CD4-positive, alpha-beta T cell treated with Interleukin-10 for 1 hour (primary cell): ENCODE measurements at places on chromosomes 1 and 21.
A peak's percentile ranks its signal among the peaks of the same experiment; 100 is the strongest.

GRCh38 chr1:213669512-213669911, 318.3 kb upstream of the PROX1 start:
- DNase-seq, result no peak

DNA sequence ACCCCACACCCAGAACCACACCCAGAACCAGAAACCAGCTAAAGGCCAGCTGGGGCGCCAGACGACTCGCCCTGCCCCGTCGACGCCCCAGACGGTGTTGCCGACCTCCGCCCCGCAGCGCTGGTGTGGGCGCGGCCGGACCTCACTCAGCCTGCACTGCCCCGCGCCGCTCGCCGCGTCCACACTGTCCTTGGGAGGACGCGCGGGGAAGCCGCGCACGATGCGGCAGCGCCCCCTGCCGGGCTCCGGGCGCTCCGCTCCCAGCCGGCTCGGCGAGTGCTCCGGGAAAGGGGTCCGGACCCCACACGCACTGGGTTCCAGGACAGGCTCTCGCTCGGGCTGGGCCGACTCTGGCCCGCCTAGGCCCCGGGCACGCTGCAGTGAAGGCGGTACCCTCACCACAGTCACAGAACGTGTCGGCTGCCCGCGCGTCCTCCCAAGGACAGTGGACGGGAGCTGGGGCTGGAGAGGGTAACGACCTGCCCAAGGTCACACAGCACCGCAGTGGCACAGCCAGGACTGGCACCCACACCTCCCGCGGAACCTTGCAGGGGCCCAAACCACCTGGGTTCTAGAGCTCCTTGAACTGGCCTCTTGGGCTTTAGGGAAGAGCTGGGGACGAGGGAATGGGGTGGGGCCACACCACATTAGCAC, 90.2 kb downstream of the DMRTA2 start:
- peak; percentile 36 for DNase-seq

GRCh38 chr1:216175714-216176113, 247.5 kb downstream of the USH2A start:
- DNase-seq, result no peak

GRCh38 chr1:23407016-23407630, 17.4 kb downstream of the TCEA3 start:
- no peak for DNase-seq

DNA sequence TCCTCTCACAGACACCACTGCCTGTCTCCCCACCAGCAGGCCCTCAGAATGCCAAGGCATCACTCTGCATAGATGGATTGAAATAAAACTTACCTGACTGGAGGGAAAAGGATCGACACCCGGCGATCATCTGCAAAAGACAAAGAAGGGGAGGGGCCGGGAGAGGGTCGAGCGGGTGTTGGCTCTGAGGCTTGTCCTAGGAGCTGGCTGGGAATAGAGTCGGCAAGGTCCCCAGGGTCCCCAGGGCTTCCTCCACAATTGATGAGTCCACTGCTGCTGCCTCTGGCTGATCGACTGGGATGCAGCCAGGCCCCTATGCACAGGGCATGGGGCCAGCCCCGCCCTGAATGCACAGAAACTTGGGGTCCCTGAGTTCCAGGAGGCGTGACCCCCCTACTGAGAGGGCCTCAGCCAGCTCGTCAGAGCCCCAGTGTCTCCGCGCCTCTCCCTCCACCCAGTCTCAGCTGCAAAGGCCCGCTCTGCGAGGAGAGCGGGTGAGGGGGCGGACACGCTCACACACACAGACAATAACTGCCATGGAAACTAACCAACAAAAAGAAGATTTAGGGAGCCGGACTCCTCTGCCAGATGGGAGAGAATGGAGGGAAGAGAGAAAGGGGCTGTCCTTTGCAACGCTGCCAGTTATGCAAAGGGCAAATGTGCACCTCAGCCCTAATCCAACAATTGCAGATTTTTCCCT, at the start of gene KLHDC8A:
TSS of gene KLHDC8A (minus strand) at position 483 of the 700 bp plus-strand sequence. CDS start 13,318 bp downstream, outside the sequence.
- no peak for DNase-seq

DNA sequence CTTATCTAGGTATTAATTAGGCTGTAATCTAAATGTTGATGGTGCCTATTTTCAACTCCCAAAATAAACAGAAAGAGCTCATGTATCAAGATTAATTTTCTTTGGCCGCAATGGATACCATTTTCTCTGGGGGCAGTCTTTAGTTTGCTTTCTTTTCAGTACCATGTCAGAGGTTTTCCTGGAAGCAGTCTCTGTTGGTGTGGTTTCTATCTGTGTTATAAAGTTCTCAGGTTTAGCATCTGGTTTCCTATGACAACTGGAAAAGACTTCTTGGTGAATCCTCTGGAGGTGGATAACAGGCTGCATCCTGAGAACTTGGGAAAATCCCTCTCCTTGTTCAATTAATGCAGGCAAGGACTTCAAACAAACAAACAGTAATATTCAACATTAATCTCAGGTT, 38.7 kb upstream of the BATF3 start:
- no peak for DNase-seq

DNA sequence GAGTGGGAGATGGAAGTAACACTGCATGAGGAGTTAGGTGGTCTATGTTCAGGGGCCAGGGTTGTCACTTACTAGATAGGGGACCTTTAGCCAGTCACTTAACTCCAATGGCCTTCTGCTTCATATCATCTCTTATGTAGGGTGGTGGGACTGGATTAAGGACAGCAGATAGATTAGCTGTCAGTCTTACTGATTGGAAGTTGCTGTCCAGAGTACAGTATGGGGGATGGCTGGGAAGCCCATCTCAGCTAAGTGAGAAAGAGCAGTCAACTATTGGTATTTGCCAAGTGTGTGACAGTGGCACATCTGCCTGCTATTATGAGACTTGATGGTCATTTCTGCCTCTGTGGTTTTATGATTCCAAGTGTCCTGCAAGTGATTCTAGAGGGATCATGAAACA, 130.9 kb downstream of the FGGY start:
- no peak for DNase-seq

GRCh38 chr21:25983745-25984144, 186.8 kb downstream of the APP start:
- no peak for DNase-seq

DNA sequence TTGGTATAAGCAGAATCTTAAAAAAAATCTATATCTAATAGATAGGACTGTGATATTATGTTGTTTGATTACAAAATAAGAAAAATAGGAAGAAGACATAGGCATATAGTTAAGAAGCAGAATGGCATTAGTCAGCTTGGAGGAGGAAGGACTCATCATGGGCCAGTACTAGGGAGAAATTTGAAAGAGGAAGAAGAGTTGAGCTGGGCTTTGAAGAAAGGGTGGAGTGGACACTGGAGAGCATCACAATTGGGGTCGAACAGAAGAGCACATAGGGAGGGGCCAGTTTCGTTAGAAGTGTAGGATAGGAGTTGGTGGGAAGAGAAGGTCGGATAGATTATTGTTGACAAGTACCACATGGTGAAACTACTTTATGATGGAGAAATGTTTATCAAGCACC, 129.3 kb downstream of the CACHD1 start:
- DNase-seq, result no peak

GRCh38 chr1:11881749-11882441, 23.1 kb upstream of the NPPB start:
- DNase-seq, result no peak

DNA sequence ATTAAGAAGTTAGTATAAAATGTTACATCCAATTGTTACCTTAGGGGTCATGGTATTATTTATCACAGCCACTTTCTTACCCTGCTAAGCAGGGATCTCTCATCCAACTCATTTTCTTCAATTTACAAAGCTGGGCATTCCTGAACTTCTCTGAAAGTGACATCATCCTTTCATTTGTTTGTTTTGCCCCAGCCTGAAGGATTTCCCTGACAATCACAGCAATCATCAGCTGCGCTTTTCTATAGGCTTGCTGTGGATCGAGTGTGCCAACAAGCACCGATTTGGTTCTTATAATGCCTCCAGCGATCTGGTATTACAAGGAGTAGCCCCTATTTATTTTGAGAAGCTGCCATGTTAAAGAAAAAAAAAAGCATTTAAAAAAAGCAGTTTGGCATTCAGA, 240.2 kb downstream of the USH2A start:
- DNase-seq, result no peak

- no peak for DNase-seq
Measured at GRCh38 chr1:111202366-111202706, 1.9 kb upstream of the DENND2D start.

GRCh38 chr1:57327946-57328345, 95.9 kb downstream of the DAB1 start:
- DNase-seq, result no peak

DNA sequence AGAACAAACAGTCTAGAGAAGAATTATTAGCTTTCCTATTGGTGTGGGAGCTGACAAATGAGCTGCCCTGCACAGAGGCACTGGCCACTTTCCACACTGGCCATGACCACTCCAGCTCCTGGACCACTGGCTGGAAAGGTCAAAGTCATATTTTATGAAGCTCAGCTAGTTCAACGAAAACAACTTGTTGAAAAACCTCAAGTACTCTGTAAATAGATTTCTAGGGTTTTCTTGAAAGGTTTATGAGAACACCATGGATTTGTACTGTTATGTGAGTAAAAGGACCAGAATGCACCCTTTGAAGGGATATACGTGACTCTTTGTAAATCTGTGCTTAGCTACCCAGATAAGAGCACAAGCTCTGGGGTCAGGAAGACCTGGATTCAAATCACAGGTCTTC, 54.5 kb upstream of the FGGY start:
- no peak for DNase-seq

- no peak for DNase-seq
Measured at GRCh38 chr1:17984583-17984982, 123.0 kb upstream of the IGSF21 start.

- DNase-seq, result no peak
Measured at GRCh38 chr21:29822064-29822463, 117.7 kb downstream of the GRIK1 start.

GRCh38 chr1:178196631-178197030, 102.7 kb downstream of the RASAL2 start:
- no peak for DNase-seq

GRCh38 chr1:64396817-64397216, 73.1 kb upstream of the CACHD1 start:
- DNase-seq, result no peak

DNA sequence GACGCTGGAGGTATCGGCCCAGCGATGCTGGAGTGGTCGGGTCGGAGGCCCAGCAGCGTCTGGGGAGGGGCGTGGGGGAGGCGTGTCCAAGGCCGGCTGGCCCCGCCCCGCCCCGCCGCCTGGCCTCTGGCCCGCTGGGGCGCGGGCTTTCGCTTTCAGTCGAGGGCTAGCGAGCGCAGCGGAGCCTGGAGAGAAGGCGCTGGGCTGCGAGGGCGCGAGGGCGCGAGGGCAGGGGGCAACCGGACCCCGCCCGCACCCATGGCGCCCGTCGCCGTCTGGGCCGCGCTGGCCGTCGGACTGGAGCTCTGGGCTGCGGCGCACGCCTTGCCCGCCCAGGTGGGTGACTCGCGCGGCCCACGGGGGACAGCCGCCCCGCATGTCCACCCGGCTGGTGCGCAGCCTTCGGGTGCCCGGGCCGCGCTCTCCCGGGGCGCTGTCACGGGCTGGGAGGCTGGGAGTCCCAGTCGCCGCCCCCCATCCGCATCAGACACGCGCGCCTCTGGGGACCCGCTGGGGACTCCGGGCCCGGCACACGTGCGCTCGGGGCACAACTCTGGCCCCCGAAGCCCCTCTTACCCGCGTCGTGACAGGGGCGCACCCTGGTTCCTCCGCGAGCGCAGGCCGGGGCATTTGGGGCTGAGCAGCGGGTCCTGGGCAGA, at the start of gene TNFRSF1B:
TSS of gene TNFRSF1B (plus strand) at position 158 of the 659 bp plus-strand sequence. CDS start at position 259, 101 bp downstream.
- DNase-seq, result peak; percentile 79

GRCh38 chr21:37164742-37165141, 91.7 kb downstream of the TTC3 start:
- DNase-seq, result no peak

- no peak for DNase-seq
Measured at GRCh38 chr1:104294259-104294658, 544.6 kb downstream of the AMY1C start.

DNA sequence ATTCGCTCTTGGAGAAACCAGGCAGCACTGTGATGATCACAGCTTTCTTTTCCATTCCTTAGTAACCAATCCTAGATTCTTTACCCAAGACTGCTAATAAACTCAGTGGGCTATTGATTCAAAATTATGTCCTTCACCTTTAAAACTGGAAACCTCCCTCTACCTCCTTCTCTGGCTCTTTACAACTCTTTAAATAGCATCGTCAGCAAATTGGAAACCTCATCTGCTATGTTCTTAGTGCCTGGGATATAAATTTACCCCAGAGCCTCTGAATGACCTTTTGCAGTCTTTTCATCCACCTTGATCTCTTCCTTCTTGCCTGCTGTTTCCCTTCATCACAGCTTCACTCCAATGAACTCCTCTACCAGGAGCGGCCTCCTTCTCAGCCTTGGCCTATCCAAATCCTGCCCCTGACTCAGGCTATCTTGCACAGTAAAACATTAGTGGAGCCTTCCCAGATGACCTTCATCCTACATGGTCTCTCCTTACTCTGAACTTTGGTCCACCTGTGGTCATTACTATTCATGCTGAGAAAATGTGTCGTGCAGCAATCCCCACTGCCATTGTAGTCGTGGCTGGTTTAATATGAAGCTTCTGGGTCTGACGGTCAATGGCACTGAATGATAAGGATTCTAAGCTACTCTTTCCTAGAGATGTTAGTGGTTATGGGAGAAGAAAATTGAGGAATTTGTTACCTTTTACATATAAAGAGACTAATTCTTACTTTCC, 644.1 kb downstream of the SMYD3 start:
- DNase-seq, result no peak

DNA sequence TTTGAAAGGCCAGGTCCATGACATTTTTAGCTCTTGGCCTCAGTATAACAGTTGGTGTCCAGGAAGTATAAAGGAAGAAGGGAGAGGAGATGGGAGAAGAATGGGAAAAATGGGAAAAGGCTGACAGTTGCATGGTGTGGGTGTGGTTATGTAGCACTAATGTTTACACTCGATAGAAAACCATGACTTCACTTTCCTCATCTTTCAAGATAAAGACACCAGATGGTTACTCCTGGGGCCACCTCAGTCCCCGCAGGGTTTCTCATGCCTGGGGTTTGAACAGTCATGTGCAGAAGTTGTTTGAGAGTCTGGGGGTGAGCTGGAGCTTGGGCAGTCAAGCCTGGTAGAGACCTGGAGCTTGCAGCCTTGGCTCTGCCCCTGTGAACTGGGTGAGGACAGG, 7.9 kb downstream of the PGBD2 start:
- DNase-seq, result no peak

GRCh38 chr1:40425198-40425597, 25.1 kb upstream of the ZFP69B start:
- no peak for DNase-seq

GRCh38 chr1:239868058-239868832, 223.4 kb upstream of the FMN2 start:
- no peak for DNase-seq

- no peak for DNase-seq
Measured at GRCh38 chr1:212486619-212486975, 53.9 kb downstream of the NENF start.

GRCh38 chr1:183598386-183598785, 8.1 kb upstream of the NCF2 start:
- DNase-seq, result no peak

DNA sequence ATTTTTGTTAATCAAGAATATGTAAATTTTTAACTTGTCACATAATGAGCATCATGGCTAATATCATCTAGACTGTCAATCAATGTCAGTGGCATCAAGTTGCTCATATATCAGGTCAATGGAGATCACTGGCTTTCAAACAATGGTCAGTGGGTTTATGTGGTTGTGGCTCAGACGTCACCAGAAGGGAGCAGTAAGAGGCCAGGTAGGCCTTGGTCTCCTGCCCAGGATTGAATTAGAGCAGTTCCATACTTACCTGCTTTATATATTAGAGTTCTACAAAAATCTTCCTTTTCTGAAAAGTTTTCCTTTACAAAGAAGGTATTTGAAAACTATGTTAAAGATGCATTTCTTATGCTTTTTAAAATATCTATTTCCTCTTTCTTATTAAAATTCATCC, 206.3 kb upstream of the B3GALT2 start:
- DNase-seq, result no peak
